ENCODE measurements at places on chromosomes 5 and 9. TPM values are rescaled to one million over a fixed set of nuclear protein-coding genes. Genes with fewer than 3 reads are reported as not detected.

Gene ANKRD34B
- polyA plus RNA-seq, result not detected

Gene RASGEF1C
- 0.50 TPM for polyA plus RNA-seq

Gene SAXO1
- polyA plus RNA-seq, result not detected

Gene EFNA5
- polyA plus RNA-seq, result 4.5 TPM

- DNase-seq, result no peak
Observed at GRCh38 chr9:92973700-92974099, 26.4 kb downstream of the FGD3 start.

GRCh38 chr9:125593581-125594222, 113.3 kb downstream of the MAPKAP1 start:
- no peak for DNase-seq

DNA sequence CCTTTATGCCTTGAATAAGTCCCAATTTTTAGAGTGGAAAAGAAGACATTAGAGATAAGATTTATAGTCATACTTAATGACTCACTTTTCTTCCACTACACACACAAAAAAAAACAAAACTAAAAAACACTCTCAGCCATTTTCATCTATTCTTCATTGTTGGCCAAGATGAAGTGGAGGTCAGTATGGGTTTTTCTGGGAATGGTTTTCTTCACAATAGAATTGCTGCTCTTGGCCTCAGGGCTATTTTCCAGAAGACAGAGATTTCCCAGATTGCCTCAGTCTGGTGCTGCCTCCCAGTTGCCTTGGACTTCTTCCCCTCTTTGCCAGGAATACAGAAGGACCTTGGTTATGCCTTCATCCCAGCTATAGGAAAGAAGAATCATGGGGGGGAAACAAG, 463.7 kb downstream of the TMEM232 start:
- no peak for DNase-seq

Gene ANKRD31
- 0.05 TPM for polyA plus RNA-seq

- DNase-seq, result no peak
Observed at GRCh38 chr5:16450163-16450562, 15.4 kb downstream of the ZNF622 start.

DNA sequence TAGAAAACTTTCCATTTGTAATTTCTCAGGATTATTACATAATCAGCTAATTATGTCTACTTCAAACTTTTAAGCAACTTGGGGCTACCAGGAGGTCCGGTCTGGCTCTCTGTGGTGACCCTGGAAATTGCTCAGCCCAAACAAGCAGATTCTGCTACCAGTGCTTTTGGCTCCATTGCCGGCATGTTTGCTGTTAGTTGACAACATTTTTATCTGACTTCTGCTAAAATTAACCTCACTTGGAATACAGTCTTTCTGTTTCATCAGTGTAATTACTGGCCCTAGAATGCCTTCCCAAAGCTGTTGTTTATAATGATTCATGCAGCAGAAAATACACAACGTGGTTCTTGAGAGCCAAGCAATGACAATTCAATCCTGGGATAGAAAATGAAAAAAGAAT, 38.5 kb upstream of the FAM81B start:
- DNase-seq, result no peak

Gene CYFIP2
- 27.4 TPM for polyA plus RNA-seq

DNA sequence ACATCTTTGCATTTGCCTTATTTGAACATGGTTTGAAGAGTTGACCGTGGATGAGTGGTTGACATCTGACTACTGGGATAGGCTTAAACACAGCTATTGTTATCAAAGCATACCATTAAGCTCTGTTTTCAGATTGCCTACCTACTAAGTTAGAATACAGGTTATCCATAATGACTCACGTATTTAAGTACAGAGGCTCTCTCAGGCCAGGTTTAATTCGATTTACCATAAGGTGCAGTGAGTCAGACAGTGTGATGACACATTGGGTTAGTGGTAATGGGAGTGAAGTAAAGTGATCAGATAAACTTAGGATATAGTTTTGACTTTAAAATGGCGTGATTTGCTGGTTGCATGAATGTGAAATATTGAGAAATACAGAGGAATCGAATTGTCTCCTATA, 732.0 kb upstream of the CTNND2 start:
- DNase-seq, result no peak

DNA sequence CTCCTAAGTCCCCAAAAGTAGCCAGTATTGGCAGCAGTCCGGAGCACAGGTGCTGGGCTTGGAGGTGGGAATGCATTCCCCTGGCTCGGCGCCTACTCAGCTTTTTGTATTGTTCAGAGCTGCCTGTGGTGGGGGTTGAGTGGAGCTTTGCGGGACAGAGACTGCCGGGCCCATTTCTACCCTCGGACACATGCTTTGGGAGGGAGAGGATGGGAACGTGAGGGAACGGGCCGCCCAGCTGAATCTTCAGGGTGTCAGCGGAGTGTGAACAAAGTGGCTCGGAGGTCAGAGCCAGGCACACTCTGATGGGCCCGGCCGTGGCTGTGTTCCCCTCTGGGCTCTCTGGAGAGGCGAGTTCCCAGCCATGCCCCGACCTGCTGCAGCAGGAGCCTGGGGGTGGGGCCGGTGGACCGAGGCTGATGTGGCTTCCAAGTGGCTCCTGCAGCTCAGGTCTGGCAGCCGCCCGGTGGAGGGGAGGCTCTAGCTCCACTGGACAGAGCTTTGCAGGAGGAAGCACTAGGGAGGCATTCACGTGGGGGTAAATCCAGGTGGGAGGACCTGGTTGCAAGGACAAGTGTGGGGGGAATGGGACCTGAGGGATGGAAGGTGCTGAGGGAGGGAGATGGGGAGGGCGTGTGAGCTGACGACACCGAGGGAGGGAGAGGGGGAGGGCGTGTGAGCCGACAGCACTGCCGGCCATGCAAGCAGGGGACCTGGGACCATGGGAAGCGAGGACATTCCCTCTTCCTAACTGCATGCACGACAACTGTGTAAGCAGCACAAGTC, 31.1 kb upstream of the SLC6A3 start:
- DNase-seq, result no peak

DNA sequence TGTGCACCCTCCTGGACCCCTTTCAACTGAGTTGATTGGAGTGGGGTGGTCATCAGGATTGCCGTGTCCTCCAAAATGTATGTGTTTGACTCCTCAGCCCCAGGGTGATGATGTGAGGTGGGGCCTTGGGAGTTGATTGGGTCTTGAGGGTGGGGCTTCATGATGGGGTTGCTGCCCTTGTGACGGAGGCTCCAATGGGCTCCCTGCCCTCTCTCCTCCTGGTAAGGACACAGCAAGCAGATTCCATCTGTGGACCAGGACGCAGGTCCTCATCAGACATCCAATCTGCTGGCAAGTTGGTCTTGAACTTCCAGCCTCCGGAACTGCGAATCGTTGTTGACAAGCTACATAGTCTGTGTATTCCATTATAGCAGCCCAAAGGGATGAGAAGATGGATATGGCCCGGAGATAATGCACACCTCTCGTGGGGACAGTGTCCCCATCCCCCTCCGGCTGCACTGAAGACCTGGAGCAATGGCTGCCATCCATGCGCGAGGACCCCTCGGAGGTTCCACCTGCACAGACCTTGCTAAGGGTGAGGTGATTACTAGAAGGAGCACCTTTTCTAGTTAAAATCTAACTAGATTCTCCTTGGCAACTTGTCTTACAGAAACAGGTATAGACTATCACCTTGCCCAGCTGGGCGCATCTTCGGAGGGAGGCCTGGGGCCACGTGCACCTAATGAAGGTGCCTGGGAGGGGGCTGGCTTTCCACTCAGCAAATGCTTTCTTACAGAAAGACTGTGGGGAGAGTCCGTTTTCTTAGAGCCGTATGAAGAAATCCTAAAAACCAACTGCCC, 75.7 kb upstream of the IRX4 start:
- DNase-seq, result no peak

DNA sequence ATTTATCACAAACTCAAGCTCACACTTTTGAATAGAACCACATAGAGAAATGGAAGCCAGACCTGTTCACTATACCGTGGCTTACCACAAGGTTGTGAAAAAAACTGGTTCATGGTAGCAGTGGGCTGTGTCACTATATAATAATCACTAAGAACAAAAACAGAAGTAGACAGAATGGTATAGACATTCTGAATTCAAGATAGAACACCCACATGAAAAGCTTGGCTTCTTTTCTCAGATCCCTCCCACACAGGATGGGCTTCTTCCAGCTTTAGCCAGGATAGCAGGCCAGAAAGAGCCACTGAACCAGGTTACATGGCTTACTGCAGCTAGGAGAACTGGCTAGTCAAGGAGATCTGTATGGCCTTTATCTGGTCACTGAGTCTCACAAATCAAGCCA, 6.1 kb upstream of the NRG2 start:
- DNase-seq, result no peak

DNA sequence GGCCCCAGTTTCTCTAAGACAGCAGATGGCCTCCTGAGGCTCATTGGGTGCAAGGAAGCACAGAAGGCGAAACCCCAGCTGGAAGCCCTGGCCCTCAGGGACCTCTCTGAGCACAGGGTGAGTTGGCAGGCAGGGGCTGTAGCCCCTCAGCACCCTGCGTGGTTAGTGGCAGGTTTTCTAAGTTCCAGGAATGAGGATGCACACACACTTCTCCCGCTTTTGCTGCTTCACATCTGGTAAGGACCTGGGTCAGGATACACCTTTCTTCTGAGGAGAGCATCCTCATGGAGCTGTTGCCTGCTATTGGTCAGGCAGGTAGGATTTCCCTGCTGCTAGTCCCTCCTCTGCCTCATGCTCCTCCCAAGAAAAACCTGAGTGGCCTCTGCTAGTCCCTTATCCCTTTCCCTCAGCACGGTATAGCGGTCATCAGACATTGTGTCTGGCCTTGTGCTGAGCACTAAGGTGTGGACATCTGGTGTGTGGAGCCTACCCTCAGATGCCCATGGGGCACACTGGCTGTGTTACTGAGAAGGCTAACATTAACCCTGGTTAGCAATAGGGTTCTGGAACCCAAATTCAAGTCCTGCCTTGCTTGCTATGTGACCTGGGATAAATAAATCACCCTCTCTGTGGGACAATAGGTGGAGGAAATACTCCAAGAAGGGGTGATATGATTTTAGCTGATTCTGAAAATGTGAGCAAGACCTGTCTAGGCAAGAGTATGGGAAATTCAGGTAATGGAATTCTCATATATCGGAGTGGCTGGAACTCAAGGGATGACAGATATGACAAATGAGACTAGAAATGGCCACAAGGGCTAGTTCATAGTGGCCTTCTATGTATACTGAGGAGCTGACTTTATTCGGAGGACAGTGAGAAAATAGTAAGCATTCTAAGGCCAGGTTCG, 1.6 kb downstream of the SLC22A4 start:
- no peak for DNase-seq

Gene TXNDC8
- not detected for polyA plus RNA-seq

- peak; percentile 84 for DNase-seq
Observed at GRCh38 chr9:121650217-121651007, 1.0 kb upstream of the DAB2IP start.

DNA sequence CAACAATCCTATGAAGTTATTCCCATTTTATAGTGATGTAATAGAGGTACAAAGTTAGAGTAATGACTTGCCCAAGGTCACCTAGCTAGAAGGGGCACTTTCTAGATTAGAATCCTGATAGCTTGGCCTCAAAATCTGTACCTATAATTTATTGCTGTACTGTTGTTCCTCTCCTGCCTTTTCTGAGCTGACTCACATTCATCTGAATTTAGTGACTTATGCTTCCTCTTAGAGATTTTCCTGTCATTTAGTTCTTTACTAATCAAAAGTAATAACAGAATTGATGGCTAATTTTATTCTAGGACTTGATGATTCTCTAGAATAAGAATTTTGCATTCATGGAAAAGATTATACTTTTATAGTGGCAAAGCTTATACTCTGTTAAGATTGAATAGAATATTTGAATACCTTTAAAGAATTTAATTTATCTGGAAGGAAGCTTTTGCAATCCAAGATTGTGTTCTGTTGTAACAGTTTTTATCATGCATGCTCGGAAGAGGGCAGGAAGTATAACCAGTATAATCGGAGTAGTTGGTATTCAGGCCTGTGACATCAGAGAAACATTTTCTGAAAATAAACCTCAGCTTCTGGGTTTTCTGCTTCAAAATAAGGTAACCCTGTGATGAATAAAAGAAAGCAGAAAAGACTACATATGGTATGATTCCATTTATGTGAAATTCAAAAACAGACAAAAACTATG, 21.3 kb downstream of the CYSTM1 start:
- DNase-seq, result no peak

Gene SPINK13
- 0.72 TPM for polyA plus RNA-seq

DNA sequence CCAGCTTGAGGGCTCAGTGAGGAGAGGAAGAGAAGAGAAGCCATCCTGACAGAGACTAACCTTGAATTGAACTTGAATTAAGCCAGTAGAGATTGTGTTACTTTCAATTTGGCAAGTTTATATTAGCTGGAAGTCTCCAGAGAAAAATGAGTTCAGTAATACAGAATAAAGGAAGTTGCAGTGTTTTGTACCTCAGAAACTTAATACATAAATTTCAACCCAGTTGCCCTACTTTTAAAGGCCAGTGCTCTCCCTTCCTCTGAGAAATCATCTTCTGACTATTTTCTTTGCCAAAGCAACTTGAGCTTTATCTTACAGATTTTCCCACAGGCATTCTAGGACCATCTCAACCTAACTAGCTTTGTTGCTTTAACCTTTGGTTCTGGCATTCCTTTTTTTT, 231.0 kb upstream of the GAS1 start:
- DNase-seq, result no peak

DNA sequence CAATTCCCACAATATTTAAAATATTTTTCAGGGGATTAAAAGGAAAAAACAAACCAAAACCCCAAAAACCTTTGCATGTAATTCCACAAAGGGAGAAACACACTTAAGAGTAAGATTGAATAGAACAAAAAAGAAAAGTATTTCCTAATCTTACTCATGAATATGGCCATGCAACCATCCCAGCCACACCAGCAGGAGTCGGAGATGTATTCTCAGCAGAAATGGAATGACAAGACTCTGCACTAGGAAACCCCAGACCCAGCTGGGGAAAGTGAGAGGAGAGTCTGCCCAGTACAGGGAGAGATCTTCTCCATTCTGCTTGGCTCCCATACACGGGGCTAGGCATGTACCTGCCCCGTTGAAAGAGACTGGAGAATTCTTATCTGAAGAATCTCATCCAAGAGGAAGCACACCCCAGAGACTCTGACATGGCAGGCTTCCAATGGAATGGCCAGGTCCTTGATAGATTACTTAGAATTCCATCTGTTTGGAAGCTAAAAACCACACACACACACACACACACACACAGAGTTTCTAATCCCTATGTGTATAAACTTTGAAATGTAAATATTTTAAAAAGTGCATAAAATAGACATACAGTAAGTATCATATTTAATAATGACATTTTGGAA, 118.8 kb downstream of the GADD45G start:
- DNase-seq, result no peak

Gene ACOT12
- polyA plus RNA-seq, result not detected

Gene PCDHB16
- 1.3 TPM for polyA plus RNA-seq

Measured in right cardiac atrium (tissue), 5 donors.